ENCODE measurements at places on chromosomes 7 and 10.

- peak; percentile 52 for DNase-seq
Measured at GRCh38 chr10:125521721-125522680, 161.0 kb downstream of the TEX36 start.

- no peak for DNase-seq
Measured at GRCh38 chr7:95636140-95636940, 40.0 kb upstream of the PDK4 start.

DNA sequence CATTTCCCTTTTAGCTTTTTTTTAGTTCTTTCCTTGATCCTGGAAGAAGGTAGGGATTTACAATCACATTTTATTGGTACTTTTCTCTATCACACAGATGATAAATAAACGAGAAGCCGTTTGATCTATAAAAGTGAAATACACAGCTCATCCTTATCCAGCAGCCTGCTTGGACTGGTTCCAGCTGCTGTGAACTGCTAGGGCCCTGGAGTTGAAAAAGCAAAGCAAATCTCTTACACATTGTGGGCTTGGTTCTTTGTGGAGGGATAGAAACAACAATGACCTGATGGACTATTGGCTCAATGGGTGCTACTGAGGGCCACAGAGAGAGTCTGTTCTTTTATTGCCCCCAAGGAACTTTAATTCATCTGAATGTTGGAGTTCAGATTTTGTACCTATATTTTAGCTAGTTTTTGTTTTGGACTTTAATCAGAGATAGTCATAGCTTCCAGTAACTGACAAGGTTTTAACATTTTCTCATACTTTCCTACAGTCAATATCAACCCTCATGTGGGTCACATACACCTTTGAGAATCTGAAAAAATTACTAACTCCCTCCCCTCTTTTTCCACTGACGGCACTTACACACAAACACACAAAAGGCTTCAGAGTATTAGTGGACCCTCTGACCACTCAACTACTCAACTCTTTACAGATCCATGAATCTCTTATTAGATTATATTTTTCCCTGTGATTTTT lies 91.6 kb upstream of the CCDC6 start:
- no peak for DNase-seq

GRCh38 chr10:85922356-85923129 lies 444.1 kb downstream of the GRID1 start:
- no peak for DNase-seq

DNA sequence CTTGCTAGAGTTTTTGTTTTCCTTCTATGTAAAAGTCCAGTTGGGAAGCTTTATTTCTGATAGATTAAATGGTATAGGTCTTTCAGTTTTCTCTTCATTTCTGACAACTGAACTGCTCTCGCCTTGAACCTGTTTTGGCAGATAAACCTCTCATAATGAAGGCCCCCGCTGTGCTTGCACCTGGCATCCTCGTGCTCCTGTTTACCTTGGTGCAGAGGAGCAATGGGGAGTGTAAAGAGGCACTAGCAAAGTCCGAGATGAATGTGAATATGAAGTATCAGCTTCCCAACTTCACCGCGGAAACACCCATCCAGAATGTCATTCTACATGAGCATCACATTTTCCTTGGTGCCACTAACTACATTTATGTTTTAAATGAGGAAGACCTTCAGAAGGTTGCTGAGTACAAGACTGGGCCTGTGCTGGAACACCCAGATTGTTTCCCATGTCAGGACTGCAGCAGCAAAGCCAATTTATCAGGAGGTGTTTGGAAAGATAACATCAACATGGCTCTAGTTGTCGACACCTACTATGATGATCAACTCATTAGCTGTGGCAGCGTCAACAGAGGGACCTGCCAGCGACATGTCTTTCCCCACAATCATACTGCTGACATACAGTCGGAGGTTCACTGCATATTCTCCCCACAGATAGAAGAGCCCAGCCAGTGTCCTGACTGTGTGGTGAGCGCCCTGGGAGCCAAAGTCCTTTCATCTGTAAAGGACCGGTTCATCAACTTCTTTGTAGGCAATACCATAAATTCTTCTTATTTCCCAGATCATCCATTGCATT lies 27.1 kb downstream of the MET start:
- no peak for DNase-seq

DNA sequence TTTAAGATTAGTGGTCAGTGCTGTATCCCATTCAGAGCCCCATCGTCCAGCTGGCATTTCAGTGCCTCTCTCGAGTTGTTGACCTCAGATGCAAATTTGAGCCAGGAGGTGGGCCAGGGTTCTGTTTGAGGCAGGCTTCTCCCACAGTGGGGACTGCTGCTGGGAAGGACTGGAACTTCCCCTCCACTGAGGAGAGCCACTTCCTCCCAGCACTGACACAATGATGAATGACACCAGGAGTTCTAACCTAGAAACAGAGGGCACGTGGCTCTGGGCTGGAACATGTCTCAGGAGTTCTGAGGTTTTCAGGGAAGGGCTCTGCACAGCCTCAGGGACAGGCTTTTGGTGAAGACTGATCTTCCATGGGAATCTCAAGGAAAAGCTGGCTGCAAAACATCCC lies 18.3 kb upstream of the BTBD16 start:
- no peak for DNase-seq

DNA sequence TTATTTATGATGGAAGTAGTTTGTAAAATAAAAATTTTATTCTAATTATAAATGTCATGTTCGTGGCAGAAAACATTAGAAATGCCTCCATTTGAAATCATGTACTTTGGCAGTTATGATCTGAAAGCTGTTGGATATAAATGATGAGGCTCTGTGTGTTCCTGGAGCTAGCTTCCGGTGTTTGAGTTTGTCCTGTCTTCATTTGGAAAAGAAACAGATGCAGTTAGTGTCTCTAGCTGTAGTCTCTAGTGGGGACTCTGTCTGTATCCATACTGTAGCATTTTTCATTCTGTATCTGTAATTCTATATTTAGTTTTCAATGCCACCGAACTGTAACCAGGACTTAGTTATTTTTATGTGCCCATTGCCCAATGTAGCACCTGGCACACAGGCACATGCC lies 197.0 kb upstream of the FZD1 start:
- no peak for DNase-seq

GRCh38 chr7:157402388-157402703 lies 65.5 kb downstream of the DNAJB6 start:
- no peak for DNase-seq

- DNase-seq, result no peak
Measured at GRCh38 chr7:138077809-138078208, 1.6 kb downstream of the AKR1D1 start.

DNA sequence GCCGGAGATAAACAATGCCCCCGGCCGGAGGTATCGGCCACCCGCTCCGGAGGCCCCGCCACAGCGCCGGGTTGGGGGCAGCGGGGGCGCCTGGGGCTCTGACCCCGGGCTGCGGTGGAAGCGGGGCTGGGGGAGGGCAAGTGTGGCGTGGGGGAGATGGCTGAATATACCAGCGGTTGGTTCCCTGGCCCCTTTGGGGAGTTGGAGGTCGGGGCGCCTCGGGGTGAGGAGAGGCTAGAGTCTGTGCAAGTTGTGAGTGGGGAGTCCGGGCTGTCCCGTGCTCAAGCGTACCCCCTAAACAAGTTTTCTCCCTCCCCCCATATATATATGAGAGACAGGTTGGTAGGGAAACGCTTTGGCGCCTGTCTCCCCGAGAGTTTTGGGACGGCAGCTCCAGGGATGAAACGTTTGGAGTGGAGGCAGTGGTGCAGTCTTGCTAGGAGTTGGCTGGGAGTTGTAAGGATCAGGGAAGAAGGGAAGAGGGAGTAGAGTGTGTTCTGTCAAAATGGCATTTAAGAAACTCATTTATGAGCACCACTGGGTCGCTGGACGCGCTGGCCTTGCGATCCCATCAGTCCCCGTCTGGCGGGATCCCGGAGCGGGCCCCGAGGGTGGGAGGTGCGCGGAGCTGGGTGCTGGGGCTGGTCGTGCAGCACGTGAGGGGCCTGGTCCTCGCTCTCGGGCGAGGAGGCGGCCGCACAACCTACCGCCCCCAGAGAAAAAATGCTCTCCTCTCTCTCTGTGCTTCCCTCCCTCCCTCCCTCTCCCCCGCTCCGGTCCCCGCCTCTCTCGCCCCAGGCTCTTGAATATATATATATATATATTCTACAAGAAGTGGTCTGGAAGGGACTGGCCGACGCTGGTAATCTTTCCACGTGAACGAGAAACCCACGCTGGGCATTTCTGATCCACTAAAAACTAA lies 1.1 kb downstream of the TET1 start:
- DNase-seq, result peak; percentile 9

GRCh38 chr10:45209888-45210287 lies 105.5 kb downstream of the OR13A1 start:
- no peak for DNase-seq

DNA sequence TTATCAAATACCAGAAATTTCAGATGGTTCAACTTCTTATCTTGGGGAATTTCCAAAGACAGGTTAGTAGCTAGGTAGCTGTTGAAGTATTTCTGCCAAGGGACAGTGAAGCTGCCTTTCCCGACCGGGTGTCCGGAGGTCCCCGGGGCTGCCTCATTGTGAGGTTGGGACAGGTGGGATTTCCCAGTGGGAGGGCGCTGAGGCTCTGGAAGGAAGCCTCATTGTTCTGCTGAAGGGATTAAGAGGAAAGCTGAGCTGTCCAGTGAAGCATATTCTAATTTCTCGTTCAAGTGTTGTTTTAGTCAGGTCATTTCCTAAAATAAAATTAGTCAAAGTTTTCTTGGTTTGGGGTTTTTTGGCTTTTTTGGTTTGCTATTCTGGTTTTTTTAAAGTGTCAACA lies 244.2 kb downstream of the MGMT start:
- DNase-seq, result no peak

GRCh38 chr7:95933618-95934017 lies 161.3 kb downstream of the DYNC1I1 start:
- DNase-seq, result no peak

DNA sequence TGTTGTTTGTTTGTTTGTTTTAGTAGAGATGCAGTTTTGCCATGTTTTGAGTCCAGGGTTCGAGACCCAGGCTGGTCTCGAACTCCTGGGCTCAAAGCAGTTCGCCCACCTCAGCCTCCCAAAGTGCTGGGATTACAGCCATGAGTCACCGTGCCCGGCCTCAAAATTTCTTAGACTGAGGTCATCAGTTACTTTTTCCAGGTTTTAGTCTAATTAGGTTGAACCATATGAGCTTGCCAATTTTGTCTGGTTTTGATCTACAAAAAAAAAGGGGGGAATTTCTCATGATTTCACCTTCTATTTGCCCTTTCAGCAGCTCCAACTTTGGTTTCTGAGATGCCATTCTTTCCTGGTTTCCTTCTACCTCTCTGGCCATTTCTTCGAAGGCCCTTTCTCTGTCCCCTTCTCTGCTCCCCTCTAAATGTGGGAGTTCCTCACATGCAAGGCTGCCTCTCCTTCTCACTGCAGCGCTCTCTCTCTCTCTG lies 5.5 kb downstream of the CUEDC2 start:
- no peak for DNase-seq

GRCh38 chr7:30727061-30727945 lies 24.6 kb upstream of the INMT start:
- DNase-seq, result peak; percentile 52

DNA sequence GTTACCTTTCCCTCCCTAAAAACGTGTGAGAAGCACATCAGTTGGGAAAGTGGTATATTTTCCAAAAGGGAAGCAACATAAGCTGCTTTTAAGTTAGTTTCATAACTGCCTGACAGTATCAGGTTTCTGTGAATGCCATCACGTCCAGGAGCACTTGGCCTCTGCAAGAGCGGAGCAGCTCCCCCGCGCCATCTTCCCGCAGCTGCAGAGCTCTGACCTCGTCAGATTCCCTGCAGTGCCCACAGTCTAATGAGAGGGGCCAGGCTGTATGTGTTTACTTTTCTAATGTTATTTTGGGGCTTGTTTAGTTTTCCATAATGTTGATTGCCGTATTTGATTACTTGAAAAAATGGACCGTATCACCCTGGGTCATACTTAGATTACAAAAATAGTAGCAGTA lies 74.2 kb downstream of the MGMT start:
- DNase-seq, result no peak

GRCh38 chr10:49610458-49611165 lies 502 bp downstream of the SLC18A3 start:
- no peak for DNase-seq

GRCh38 chr10:50576245-50576815 lies 47.4 kb downstream of the SGMS1 start:
- no peak for DNase-seq

- DNase-seq, result no peak
Measured at GRCh38 chr10:102657451-102657850, 13.2 kb downstream of the TRIM8 start.

DNA sequence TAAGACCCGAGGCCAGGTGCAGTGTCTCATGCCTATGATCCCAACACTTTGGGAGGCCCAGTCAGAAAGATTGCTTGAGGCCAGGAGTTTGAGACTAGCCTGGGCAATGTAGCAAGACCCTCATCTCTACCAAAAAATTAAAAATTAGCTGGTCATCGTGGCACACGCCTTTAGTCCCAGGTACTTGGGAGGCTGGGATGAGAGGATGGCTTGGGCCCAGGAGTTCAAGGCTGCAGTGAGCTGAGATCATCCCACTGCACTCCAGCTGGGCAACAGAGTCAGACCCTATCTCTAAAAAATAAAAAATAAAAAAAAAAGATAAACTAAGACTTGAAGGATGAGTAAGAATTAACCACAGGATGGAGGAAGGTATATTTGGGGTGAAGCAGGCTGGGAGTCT lies 77.9 kb downstream of the JCAD start:
- DNase-seq, result no peak

DNA sequence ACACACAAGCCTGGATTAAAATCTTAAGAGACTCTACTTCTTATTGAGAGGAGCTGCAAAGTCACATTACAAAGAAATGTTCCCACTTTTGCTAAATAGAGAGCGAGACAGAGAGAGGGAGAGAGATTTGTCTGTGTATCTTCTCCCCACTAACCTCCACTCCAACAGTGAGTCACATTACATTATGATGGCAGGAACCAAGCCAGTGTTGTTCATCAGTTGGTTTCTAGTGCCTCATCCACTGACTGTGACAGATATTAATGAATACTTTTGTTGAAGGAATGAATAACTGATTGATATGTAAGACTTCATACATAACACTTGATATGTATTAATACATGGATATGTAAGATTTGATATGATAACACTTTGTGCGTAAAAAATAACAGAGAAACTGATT lies 258.2 kb upstream of the SORCS1 start:
- DNase-seq, result no peak

DNA sequence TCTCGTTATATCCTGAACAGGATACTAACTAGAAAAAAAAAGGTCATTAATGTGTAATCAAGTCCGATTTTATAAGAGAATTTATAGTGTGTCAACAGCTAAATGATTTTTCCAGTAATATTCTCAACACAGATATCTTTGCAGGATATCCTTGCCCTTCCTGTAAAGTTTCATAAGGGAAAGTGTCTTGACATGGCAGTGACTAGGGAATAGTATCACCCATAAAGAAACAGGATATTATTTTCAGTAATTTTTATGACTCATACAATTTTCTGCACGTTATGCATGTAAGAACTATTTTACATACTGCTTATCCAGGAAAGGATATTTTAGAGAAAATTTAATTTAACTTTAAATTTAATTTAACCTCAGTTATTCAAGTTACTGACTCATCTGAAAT lies 19.5 kb upstream of the PNLIP start:
- DNase-seq, result no peak

Measured in activated CD4-positive, alpha-beta T cell treated with anti-CD3 and anti-CD28 coated beads for 48 hours (primary cell).